ENCODE measurements at places on chromosomes 6 and 20.

DNA sequence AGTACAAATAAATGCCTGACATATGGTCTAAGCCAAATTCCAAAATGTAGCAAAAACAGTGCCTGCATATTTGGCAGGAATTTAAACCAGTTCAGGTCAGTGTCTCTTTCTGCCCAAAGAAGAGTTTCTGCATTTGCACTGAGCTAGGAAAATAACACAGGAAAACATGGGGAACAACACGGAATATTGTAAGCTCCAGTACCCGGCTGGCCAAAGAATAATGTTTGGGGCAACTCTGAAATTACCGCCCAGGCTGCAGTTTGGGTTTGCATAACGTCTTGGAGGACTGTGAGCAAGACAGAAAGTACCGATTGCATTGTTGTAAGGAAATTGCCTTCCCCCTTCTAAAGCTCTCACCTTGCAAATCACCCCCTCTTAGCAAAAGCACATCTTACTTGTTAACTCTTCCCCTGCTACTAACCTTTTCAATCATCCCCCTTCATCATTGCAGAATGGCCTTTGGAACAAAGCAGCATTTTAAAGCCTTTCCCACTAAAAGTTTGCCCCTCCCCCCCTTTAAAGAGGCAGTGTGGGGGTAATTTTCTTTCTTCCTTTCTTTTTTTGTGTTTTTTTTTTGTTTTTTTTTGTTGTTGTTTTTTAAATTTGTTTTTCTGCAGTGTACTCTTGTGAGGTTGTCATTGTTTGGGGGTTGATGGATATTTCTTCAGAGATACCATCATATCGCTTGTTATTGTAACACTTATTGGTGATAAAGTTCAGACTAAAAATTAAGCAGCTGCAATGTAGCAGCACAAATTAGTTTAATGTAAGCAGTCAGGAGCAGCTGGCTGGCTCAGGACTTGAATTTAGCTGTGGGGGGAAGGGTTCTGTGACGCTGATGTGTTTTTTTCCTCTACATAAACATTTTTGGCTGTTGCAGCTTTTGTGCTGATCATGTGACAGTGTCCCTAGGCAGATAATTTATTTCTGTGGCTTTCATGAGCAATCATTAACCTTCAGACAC is 100.0 kb upstream of the CITED2 start:
- DNase-seq: no peak

DNA sequence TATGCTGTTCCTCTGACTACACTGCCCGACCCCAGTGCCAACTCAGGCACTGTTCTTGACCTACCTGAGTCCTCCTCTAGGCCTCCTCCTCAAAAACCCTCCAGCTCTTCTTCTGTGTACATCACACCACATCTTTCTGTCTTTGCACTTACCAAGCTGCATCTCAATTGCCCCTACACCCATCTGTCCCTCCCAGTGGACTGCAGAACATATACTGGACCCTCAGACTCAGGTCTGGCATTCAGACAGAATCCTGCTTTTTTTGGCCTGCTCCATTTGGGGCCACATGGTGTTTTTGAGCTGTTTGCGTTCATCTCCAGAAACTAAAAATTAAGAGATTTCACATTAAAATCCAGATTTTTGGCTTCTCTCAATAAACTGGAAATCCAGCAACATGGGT is 23.2 kb upstream of the YWHAB start:
- no peak for DNase-seq

- no peak for DNase-seq
These were observed 38.7 kb downstream of the SCP2D1 start for GRCh38 chr20:18852318-18852717.

GRCh38 chr6:108676555-108676954 is 115.8 kb downstream of the FOXO3 start:
- no peak for DNase-seq

DNA sequence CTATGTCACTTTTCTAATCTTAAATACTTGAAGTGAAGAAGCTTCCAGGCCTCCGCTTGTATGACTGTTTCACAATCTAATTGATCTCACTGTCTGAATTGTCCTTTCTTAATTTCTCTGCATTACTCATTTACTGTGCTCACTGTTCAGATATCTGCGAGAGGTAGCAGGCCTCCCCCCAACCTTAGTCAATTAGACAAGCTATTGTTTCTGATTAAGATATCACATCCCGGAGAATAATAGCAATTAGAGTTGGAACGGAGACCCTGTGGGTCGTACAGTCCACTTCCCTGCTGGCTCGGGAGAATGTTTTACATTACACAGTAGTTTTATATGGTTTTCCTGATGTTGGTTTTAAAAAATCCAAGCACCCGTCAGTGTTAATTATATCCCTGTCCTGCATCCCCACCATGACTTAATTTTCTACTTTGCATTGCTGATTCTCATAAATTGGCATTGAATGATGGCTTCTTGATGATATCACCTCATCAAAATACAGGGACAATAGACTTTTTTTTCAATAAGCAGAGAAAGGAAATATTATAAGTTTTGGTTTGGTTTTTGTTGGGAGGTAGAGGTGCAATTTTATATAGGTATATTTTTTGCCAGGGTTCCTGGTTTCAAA is 178.7 kb upstream of the TSHZ2 start:
- no peak for DNase-seq

DNA sequence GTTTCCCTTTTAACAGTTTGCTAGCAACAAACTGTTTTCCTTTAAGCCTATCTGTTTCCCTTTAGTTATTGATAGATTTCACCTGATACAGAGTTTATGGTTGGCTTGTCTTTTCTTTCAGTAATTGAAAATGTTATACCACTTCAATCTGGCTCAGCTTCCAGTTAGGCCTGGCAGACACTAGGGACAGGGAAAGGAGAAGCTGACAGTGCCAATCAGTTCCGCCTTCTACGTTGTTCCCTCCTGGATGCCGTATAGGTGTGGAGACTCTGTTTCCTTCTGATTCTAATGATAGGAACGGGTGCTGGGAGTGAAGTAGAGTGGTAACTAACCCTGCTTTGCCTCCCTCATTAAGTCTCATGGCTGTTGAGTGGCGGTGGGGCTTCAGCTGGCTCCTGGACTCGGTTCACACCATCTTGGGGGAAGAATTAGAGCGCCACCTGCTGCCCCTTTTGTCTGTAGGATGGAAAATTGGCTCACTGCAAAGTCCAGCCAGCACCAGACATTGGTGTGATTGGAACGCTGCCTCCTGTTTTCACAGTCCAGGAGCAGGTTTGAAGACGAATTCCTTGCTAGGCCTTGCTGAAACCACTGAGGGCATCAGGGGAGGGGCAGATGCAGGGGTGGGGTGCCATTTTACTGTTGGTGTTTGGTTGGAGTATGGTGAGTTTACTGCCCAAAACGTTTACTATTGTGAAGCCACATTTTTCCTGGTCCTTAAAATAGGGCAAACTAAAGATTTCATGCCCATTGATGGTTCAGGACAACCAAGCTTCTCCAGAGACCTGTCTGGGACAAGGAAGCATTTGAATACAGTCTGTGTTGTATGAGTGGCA is 1729.5 kb downstream of the GRIK2 start:
- no peak for DNase-seq

- no peak for DNase-seq
These were observed 180.5 kb downstream of the PDE7B start for GRCh38 chr6:136031982-136032381.

All from putamen (tissue), 1 donor.